Fibroblast of lung (primary cell): ENCODE measurements at places on chromosomes 2 and 18. TPM values are rescaled to one million over a fixed set of nuclear protein-coding genes. Genes with fewer than 3 reads are reported as not detected.

DNA sequence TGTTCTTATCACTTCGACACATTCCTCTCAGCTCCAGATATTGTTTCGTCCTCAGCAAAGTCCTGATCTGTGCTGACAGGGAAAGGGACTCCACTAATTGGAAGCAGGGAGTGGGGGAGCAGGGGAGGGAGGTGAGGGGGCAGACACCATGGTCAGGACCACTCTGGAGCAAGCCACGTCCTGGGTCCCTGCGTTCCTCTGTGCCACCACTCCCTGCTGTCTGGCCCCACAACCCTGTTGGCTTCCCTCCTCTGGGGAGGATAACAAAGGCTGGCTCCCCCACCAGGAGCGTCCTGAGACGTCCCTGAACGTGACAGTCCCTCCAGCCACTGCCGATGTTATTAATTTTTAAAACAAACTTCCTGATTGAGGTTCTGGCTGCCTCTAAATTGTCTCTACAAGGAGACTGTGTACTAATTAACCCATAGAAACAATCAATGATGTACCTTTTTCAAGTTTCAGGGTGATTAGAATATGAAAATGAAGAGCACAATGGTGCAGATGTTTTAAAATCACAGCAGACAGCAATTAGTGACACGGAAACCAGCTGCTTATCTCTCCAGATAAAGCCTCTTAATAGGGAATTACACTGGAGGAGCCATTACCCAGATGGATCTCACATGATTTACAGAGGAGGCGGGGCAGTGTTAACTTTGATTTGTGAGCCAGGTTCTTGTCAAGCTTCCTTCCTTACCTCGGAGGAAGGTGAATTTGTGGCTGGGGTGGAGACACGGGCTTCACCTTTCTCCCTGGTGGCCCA, 257.5 kb downstream of the SETBP1 start:
- H3K27ac ChIP-seq: no peak overlapping the region
- no peaks in the 10 kb centered on the region for H3K36me3 ChIP-seq
- no peak overlapping the region for H3K4me3 ChIP-seq
- H3K4me1 ChIP-seq: no peaks in the 10 kb centered on the region

GRCh38 chr2:70967189-70967588, 11.2 kb upstream of the ANKRD53 start:
- no peak for DNase-seq
- H3K4me1 ChIP-seq: no peaks in the 10 kb centered on the region
- H3K4me3 ChIP-seq: no peak overlapping the region

SGPP2 gene
- not detected in 2 replicates for polyA plus RNA-seq

GRCh38 chr18:59196161-59196725, 23.7 kb upstream of the GRP start:
- DNase-seq: no peak
- H3K4me1 ChIP-seq: no peaks in the 10 kb centered on the region
- peaks cover 13% of the 10 kb centered on the region for H3K27me3 ChIP-seq
- no peak overlapping the region for H3K4me3 ChIP-seq
- H3K27ac ChIP-seq: no peak overlapping the region
- H3K36me3 ChIP-seq: no peaks in the 10 kb centered on the region

LRRTM4 gene
- 0.05 TPM in 1 of 2 replicates, not detected in the other for polyA plus RNA-seq

ACKR3 gene
- polyA plus RNA-seq: 1.5 and 2.8 TPM in 2 replicates

DNA sequence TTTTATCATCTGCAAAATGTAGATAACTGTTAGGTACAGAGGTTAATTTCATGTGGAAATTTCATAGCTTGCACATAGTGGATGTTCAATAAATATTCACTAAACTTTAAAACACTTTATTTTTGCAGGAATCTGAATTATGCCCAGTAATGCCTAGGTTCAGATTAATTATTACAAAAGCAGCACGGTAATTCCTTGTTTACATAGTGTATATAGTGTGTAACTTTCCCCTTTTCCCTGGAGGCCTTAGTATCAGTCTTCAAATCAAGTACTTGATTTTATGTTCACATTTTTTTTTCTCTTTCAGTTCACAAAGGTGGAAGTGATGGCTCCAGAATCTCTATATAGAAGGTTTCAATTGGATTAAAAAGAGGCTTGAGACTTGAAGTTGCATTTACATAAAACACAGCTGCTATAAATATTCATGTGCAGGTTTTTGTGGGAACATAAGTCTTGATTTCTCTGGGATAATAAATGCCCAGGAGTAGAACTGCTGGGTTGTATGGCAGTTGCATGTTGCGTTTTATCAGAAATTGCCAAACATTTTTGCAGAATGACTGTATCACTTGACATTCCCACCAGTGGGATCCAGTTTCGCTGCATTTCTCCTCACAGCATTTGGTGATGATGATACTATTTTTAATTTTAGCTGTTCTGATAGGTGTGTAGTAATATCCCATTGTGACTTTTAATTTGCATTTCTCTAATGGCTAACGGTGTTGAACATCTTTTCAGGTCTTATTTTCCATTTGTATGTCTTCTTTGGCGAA, 27.6 kb upstream of the LGALSL start:
- no peaks in the 10 kb centered on the region for H3K4me1 ChIP-seq
- peak; percentile 65 for DNase-seq
- no peak overlapping the region for H3K27ac ChIP-seq
- no peak overlapping the region for H3K4me3 ChIP-seq
- no peaks in the 10 kb centered on the region for H3K27me3 ChIP-seq

IL36RN gene
- not detected in 2 replicates for polyA plus RNA-seq

SP5 gene
- not detected in 2 replicates for polyA plus RNA-seq

GRCh38 chr2:107009275-107009674, 123.3 kb upstream of the ST6GAL2 start:
- H3K4me1 ChIP-seq: no peaks in the 10 kb centered on the region
- DNase-seq: no peak
- no peaks in the 10 kb centered on the region for H3K36me3 ChIP-seq
- no peak overlapping the region for H3K4me3 ChIP-seq
- H3K27me3 ChIP-seq: no peaks in the 10 kb centered on the region
- no peak overlapping the region for H3K27ac ChIP-seq
